Stimulated activated CD8-positive, alpha-beta memory T cell treated with anti-CD3 and anti-CD28 coated beads, Interleukin-2, amount 100 ng/mL, for 48 hours (primary cell): ENCODE measurements at places on chromosomes 6 and 20.

DNA sequence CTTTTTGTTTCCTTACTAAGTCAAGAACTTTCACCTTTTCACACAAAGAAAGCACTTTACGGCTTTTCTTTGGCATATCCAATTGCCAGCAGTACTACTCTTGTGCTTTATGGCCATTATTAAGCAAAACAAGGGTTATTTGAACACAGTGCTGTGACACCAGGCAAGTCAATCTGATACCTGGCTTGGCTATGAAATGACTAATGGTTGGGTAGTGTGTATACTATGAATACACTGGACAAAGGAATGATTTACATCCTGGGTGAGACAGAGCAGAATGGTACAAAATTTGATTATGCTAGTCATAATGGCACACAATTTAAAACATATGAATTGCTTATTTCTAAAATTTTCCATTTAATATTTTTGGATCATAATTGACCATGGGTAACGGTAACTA, 22.1 kb upstream of the ADGRF1 start:
- no peak for DNase-seq

DNA sequence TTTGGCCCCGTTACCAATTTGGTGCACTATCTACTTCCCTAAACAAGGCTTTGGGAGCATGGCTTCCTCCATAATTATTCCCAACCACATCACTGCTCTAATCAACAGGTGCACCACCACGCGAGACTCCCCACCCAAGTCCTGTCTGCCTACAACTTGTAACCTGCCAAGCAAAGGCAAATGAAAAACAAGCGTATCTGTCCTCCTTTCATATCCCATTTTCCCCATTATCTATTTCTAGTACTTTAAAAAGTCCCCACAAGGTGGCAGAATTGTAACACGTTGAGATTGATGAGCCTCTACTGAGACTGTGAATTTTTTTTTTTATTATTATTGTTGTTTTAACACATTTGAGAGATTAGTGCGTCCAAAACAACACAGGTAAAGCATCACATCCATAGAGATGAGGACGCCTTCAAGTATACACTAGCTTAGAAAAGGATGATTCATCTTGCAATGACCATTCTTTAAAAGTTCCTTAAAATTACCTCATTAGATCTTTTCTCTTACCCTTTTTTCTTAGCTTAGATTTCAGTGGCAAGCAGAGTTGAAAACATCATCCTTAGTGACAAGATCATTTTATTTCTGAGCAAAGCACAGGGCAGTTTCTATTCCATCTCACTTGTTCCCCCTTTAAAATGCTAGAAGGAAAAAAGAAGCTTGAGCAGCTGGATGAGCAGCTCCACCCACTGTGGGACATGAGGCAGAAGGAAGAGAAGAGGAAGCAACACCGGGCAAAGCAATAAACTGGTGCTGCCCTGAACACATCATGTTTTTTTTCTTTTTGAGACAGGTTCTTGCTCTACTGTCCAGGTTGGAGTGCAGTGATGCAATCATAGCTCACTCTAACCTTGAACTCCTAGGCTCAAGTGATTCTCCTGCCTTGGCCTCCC, 210.8 kb downstream of the ARHGAP18 start:
- DNase-seq = no peak

GRCh38 chr20:30921286-30922071, 336.0 kb upstream of the DEFB115 start:
- no peak for DNase-seq

DNA sequence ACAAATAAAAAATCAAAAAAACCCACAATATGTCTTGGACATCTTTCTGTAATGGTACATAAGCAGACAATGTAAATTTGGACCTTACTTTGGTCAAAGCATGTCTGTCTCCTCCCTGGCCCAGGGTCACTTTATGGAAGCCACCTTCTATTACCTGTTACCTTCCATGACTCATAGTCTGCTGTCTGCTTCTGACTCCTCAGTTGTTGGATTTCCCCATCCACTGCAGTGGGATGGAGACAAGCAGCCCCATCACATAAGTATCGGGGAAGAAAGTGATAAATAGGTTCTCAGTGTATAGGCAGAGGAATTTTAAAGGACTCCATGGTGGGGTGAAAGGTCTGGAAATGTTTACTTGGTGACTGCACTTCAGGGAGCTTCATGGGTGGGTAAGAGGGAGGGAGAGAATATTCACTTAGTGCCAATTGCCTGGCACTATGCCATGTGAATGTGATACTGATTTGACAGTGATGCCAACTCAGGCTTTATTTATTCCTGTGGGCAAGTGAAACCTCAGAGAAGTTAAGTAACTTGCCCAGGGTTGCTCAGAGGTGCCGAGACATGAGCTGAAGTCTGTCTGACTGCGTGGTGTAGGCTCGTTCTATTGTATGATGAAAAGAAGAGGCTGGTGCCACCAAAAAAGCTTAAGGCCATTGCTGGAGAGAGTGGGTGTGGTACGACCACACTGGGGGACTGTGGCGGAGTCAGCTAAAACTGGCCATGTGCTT, 175.6 kb upstream of the RNF24 start:
- no peak for DNase-seq

GRCh38 chr6:44270526-44271405, 516 bp downstream of the TMEM151B start:
- DNase-seq = no peak

DNA sequence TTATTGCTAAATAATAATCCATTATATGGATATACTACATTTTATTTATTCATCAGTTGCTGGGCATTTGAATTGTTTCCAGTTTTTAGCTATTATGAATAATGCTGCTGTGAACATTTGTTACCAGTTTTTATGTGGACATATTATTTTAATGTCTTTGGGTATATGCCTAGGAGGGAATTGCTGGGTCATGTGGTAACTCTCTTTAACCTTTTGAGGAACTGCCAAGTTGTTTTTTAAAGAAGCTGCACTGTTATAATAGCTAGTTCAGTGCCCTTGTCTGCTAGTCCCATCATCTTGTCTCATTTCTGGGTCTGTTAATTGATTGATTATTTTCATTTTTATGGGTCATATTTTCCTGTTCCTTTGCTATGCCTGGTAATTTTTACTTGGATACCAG, 56.3 kb downstream of the FOXO3 start:
- DNase-seq = no peak

GRCh38 chr6:7566617-7567173, 23.3 kb upstream of the SNRNP48 start:
- DNase-seq = no peak

DNA sequence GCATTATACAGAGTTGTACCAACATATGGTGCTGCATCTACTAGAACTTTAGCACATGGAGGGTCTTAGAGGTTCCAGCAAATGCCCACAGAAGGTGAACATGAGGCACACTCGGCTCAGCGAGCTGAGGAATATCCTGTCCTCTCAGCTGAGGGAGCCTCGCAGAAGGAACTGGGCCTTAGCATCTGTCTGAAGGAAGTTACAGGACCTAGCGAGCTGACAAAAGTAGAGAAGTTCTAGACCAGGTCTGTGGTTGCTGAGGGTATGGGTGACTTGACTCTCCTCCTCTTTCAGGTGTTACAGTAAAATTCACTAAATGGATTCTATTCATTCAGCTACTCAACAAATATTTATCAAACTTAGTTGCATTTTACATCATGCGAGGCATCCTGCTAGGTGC, 157.2 kb downstream of the ZDHHC14 start:
- no peak for DNase-seq

DNA sequence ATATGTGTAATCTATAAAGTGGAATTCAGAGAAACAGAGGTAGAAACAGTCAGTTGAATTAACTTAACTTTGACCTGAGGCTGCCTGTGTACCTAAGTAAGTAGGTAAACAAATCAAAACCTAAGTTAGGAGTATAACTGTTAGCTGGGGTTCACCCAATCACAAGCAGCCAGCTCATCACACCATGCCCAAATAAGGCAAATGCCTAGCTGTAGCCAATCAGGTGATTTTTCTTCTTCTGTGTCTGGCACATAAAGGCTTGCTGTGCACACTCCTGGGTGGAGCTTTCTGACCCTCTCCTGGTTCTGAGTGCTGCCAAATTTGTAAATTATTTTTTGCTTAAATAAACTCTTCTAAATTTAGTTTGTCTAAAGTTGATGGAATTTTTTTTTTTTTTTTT, 54.7 kb upstream of the TRIM39 start:
- DNase-seq = no peak

GRCh38 chr6:25387483-25387882, 108.3 kb downstream of the CARMIL1 start:
- no peak for DNase-seq

DNA sequence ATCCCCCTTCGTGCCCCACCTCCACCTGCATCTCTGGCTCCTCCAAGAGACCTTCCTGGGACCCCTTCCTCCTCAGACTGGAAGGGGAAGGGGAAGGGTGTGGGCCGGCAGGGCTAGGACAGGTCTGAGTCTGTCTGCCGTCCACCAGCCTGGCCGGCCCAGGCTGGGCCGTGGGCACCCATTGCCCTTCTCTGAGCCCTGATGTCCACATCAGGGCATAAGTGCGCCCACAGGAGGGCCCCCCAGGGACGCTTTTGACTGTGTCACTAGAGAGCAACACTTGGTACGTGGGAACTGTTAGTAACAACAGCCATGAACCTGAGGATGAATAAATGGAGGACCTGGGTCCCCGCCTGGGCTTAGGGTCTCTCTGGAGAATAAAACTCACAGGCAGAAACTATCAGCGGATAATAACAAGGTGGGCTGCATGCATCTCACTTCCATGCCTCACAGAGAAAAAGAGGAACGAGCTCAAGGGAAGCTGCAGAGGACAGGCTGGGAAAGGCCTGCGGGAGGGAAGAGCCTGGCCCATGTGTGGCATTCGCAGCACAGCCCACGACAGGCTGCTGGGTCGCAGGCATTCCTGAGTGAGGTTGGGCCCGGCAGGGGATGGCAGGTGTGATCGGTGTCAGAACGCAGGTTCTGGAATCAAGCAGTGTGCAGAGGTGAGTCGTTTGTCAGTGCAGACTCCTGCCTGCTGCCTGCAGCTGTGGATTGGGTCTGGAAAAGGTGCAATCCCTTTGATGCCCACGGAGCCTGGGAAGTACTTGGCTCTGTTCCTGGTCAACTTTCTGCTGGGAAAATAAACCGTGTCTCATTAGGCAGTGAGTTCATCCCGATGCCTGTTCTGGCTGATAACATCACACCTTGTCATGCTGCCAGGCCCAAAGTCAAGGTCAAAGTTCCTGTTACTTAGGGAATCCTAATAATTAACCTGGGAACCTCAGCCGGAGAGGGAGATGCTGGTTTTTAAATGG, 60.9 kb downstream of the BCAS4 start:
- DNase-seq = no peak

DNA sequence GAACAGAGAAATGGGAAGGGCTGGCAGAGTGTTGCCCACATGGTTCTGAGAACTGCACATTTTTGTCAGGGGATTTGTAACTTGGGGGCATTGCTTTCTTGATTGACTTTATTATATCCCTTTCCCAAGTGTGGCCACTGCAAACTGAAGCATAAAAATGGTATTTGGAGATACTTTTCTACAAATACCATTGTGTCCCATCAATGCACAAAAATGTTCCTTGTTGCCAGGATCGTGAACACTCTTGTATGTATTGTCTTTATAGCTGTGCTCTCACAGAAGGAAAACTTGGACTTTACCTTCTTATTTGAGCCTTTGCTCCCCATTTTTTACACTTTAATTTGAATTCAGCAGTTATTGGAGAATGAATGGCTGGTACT, 57.1 kb upstream of the C20orf144 start:
- DNase-seq = no peak

DNA sequence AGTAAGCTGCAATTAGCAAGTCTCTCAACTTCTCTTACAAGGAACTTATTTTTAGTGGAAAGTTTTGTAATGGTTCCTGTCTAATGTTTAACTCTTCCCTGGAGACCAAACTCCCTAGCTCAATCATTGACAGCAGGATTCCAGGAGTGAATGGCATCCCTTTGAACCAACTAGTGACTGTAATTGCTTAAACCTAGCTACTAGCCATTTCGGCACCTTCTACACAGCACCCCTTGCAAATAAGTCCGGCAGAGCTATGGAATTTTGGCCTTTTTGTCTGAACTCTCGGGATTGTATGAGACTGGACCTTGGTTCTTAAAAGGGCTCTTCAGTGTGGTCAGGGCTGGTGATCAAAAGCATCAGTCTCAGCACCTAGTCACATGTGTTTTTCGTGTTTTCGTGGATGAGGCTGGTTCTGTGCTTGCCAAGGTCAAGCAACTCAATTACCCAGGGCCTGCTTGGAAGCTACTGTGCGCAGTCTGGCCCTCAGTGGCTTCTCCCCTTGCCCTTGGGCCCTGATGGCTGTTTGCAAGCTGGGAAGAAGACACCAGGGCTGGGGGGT, 135.3 kb upstream of the NEDD9 start:
- no peak for DNase-seq

- no peak for DNase-seq
These were observed 605 bp downstream of the CDC5L start for GRCh38 chr6:44388135-44388487.

DNA sequence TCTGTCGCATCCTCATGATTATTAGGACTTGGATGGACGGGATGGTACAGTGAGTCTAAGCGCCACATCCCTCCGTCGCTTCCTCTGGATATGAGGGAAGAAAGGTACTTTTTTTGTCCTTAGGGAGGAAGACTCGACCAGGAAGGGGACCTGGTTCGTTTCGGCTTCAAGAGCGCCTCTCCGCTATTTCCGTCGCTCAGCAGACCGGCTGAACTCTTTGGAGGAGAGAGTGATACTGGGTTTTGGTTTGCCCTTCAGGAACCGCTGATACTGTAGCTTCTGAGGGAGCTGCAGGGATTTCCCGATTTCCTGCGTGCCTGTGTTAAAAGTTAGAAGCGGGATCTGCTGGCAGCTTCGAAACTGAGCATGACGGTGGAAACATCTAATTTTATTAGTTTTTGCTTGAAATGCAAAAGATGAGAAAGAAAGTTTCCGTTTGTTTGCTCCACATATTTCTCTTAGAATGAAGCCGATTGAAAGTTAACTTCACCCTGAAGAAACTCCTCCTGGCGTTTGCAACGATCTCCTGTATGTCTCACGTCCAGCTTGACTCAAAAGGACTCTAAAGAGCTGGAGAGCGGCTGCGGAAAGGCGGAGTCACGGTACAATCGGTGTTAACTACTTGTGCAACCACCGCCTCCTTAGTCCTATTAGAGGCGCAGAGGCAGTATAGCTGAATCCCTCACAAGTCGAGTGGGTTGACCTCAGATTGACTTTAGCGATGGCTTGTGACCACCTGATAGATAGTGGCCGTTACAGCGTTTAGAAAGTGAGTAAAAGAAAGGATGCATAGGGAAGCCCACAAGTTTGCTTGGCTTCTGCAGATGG, 129.4 kb downstream of the TRIM27 start:
- DNase-seq = no peak

DNA sequence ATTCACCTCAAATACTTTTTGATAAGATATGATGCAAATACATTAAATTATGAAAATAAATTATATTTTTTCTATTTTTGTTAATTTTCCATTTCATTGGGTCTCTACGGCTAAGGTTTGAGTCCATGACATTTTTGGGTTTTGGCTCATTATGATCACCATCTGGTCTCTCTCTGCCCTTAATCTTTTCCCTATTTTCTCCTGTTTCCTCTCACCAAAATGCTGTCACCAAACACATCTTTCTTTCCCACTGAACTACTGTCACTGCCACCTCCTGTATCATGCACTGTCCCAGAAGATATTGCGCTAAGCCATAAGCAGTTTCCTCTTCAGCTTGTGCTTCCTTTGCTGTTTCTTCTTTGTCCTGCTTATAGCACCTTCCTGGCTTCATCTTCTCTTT, 42.0 kb upstream of the OGFRL1 start:
- no peak for DNase-seq
